Astrocyte of the hippocampus (primary cell): ENCODE measurements at places on chromosomes 5 and 9.

GRCh38 chr5:14439087-14439871 lies 142.3 kb upstream of the OTULINL start:
- no peak for DNase-seq

DNA sequence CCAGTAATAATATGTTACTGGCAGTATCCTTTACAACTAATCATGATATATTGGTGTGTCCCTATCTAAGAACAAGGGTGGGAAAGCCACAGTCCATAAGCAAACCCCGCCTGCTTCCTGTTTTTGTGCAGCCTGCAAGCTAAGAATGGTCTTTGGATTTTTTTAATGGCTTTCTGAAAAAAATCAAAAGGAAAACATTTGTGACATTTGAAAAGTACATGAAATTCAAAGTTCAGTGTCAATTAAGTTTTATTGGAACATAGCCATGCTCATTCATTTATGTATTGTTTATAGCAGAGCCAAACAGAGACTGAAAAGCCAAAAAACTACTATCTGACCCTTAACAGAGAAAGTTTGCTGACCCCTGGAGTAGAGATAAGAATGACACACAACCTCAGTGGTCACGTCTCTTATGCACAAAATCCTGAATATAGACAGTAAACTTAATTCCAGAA lies 12.8 kb upstream of the TMEM245 start:
- DNase-seq = no peak

GRCh38 chr5:108421713-108422112 lies 39.8 kb upstream of the FBXL17 start:
- peak; percentile 15 for DNase-seq

- peak; percentile 41 for DNase-seq
Observed at GRCh38 chr5:79495311-79495710, 18.6 kb downstream of the HOMER1 start.

GRCh38 chr9:124297915-124298645 lies 40.3 kb downstream of the NEK6 start:
- DNase-seq = no peak

DNA sequence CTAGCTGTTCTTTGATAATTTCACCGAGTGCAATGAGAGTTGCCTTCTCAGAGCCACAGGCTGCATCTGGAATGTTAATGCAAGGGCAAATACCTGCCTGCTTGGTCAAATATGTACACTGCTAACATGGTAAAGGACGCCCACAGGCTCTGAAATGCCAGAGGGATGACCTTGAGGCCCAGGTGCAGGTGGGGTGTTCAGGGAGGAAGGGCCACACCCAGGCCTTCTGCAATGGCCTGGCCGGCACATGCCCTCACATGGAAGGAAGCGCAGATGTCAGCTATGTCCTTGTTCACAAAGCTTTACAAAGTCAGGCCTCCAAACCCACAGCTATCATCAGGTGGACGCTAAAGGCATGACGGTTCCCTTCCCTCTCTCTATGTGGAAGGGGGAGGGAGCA lies 48.6 kb downstream of the HRH2 start:
- no peak for DNase-seq

DNA sequence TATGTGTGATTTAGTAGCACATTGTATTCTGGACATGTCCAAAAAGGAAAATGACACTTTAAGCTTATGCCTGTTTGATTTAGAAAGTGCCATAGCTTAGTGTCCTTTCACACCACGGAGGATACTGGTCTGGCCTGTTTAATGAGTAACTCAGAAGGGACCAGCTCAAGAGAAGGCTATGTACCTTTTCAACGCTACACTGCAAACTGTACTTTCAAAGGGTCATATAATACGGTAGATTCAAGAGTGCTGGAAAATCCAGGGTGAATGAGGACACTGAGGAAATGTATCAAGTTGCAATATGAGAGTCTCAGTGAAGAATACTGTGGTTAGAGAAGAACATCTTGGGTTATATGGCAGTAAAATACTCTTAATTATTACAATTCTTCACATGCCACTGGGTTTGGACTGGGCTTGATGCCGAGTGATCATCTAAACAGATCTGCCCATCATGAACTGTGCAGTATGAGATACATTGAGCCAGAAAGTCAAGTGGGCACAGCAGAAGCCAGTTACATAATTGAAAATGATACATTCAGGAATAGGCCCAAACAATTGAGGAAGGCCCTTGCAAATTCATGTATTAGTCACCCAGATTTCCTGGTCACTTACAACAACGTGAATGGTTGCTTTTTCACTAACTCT lies 1211.5 kb upstream of the CDH9 start:
- peak; percentile 4 for DNase-seq

DNA sequence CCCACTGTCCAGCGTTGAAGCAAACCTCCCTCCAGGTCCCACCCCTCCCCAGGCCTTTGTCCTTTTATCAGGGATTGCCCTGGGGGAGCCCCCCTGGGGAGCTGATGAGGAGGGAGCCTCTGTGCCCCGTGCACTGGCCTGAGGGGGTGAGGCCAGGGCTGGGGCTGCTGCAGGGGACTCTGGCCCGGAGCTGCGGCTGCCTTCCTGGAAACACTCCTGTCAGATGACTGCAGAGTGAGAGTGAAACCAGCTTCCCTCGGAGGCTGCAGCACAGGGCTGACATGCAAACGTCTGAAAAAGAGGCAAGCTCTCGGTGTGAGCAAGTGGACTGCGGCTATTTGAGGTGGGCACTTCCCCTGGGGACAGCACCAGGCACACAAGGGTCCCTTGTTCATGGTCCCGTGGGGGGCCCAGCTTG lies 4.6 kb upstream of the TRAF2 start:
- peak; percentile 61 for DNase-seq

- no peak for DNase-seq
Observed at GRCh38 chr9:37897665-37898064, 6.3 kb downstream of the SLC25A51 start.

- DNase-seq = peak; percentile 20
Observed at GRCh38 chr5:169934990-169935389, 45.3 kb downstream of the INSYN2B start.

GRCh38 chr5:179806250-179807048 lies at the start of gene MGAT4B:
Gene MGAT4B, minus strand, starts transcription at chr5:179806866. Its CDS starts 283 bp downstream, at chr5:179806583.
- peak; percentile 93 for DNase-seq

- DNase-seq = no peak
Observed at GRCh38 chr5:35212122-35212982, 17.9 kb downstream of the PRLR start.

- DNase-seq = no peak
Observed at GRCh38 chr9:35618854-35619799, 914 bp upstream of the CD72 start.
